ENCODE measurements at places on chromosomes 13 and 19. TPM values are rescaled to one million over a fixed set of nuclear protein-coding genes. Genes with fewer than 3 reads are reported as not detected.

Gene IRGC
- not detected for total RNA-seq

Gene TNFSF13B
- 1.1 TPM for total RNA-seq

Gene ZNF528
- 1.5 TPM for total RNA-seq

Gene C13orf42
- not detected for total RNA-seq

Gene LENG9
- 11.0 TPM for total RNA-seq

Gene PSG6
- not detected for total RNA-seq

Gene CEACAM5
- total RNA-seq = not detected

Gene CGB2
- not detected for total RNA-seq

Gene REEP6
- 4.4 TPM for total RNA-seq

DNA sequence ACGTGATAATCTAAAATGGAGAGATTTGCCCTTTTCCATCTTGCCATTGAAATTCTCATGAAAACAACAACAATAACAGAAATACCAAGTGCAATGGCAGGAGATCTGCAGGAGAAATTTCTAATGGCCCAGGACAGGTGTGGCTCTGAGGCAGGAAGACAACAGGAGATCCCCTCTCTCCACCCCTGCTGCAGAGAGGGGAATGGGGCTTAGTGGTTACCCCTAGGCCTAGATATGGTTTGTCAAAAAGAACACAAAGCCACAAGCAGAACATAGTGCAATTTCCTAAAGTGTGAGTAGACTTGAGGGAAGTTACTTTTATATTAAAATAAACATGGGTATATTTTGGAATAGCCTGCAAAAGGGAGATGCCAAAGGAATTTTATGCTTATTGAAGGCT, 369.5 kb downstream of the KCNRG start:
- DNase-seq = no peak

DNA sequence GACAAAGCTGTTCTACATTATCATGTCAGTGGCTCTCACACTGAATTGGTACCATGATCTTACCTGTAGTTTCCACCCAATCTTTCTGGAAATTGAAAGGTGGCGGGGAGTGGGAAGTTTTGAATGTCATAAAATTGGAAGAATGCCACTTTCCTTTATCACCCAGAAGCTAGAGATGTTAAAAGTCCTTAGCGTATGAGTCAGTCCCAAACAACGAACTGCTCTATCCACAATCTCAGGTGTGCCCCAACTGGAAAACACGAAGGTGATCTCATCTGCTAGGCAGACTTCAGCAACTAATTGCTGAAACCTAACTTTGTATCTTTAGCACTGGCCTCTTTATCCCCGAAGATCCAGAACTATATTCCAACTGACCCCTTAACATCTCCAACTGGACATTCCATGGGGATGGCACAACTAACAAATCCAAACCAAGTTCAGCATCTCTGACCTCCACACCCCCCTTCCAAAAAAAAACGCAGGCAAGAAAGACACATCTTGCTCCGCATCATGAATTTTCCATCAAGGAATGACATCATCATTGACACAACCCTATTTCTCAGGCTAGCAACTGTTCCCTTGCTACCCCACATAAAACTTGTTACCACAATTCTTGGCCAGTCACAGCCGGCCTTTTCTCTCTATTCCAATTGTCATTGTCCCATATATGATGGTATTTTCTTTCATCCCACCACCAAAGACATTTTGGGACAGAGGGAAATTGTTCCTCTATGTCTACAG, 175.4 kb downstream of the KLF12 start:
- DNase-seq = no peak

DNA sequence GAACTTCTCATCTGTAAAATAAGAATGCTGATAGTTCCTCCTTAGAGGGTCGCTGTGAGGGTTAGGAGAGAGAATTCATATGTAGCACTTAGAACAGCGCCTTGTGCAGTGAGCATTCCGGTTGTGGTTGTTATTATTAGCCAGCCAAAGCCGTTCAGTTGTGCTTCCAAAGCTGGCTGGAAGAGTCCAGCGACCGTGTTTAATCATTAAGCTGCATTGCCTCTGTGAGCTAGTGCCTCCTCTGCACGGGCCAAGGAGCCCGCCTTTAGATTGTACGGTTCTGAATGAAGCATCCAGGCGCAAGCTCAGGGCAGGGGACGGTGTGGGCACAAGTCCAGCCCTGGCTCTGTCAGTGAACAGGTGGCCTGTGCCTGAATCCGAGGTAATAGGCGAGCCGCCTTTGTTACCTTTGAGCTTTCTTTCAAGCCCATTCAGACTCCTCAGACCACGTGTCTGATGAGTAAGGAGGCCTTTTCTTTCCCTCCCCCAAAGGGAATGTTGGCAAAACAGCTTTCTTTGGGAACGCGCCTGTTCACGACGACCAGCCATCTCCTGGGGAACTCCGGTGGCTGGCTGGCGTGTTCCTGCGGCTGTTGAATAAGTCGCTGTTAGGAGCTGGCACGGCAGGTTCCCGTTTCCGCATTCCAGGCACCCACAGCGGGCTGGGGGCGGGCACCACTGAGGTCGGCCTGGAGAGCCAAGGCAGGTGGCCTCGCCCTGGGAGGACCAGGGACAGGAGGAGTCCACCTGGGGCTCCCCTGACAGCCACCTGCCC, 25.1 kb downstream of the SIPA1L3 start:
- DNase-seq = no peak

DNA sequence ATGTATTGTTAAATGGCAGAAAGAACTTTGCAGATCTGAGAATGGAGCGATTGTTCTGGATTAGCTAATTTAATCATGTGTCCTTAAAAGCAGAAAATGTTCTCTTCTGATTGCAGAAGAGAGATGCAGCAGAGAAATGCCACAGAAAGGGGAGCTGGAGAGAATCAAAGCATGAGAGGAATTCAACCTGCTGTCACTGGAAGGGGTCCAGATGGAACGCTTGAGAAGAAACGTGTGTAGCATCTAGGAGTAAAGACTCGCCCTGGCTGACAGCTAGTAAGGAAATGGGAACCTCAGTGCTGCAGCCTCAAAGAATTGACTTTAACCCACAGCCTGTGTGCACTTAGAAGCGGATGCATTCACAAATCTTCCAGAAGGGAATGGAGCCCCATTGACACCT, 502.8 kb downstream of the KLF12 start:
- DNase-seq = no peak

DNA sequence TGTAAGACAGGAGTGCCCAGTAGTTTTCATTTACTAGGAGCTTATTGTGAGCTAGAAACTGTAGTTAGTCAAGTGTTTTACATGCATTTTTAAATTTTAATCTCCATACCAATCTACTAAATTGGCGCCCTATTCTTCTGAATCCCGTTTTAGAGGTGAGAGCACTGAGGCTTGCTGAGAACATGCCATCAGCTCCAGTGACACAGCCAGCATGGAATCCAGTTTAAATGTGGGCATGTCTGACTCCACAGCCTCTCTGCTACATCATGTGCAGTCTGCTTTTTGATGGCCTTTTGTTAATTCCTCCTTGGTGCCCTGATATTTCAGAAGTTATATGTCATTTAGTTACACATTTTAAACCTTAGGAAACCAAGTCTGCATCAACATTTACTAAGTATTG, 325.4 kb downstream of the DLEU7 start:
- no peak for DNase-seq

DNA sequence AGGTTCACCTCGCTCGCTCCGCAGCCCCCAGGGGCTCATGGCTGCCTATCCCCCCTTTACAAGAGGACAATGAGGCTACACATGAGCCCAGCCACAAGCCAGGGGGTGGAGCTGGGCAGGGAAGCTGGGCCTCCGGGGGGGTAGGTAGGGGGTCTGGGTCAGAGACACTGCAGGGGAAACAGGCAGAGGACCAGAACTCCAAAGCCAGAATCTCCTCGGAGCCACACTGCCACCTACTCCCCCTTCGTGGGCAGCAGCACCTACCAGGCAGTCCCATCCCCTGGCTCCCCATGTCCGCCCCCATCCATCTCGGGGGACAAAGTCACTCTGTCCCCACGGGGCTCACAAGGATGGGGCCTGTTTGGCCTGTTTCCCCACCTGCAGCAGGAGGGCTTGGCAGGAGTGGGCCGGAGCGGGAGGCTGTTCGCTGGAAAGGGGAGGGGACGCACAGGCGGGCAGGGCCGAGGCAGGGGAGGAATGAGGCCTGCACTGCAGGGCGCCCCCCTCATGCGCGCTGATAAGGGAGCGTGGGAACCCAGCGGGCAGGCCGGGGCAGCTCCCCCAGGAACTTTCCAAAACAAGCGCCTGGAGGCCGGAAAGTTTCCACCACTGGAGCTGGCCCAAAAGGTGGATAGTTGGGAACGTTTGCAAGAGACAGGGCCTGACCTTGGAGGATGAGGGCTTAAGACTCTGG, 545 bp upstream of the ISYNA1 start:
- DNase-seq = no peak

- no peak for DNase-seq
These were observed 650 bp downstream of the DDA1 start for GRCh38 chr19:17309965-17310461.

DNA sequence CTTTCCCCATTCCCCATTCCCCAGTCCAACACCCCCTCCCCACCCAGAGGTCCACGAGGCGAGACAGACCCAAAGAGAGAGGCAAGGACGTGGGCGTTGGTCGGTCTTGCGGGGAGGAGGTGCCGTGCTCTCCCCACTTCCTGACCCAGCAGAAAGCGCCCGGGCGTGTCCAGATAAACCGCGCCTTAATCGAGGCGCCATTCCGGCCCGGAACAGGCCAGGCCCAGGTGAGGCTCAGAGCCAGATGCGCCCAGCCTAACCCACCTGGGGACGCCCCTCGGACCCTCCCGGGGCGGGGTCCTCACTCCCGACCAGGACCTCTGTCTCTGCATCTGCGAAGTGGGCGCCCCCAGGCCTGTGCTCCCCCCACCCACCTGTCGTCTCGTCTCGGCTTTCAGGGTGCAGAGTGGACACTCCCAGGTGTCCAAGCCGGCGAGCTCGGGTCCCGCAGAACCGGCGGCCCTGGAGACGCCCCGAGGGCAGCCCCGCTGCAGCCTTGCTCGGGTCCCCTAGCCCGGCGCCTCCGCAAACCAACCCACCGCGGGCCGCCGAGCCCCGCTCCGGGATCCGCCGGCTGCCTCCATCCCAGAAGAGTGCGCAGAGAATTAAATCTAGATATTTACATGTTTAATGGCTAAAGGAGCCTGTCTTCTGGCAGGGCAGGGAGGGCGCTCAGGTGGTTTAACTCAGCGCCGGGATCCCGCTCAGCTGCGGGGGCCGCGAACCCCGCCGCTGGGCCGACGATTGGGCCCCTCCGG, 5.0 kb upstream of the ONECUT3 start:
- DNase-seq = no peak

DNA sequence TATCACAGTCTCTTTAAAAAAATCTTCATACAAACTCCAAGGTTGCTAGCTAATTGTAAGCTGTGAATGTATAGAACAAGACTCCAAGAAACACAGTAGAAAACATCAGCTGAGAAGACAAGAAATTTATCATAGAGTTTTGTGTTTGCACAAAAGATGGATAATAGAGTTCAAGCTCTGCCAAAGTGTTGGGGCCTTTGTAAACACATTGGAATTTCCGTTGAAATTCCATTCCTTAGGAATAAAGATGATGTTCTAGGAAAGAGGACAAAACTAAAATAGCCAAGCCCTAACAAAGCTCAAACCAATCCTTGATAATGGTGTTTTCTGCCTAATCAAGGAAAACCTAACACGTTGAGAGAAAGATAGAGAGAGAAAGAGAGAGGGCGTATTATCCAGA, 20.6 kb downstream of the LRRC63 start:
- no peak for DNase-seq

DNA sequence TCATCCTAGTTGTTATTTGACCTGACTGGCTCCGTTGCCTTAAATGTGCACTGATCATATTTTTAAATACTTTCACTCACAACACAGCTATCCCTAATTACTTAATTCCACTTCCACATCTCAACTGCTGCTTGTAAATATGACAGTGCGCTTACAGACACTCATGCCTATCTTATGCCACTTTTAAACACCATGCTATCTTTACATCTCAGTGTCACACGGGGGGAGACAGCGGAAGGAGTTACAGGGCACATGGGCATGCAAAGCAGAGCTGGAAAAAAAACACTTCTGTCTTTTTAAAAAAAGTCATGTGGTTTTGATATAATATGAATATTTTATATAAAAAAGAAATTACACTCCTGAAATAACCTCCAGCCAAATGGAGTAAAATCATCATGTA, 44.1 kb downstream of the SMAD9 start:
- DNase-seq = no peak

GRCh38 chr19:47107953-47108746, 5.4 kb downstream of the ZC3H4 start:
- DNase-seq = no peak

GRCh38 chr13:43159026-43159461, 135.7 kb downstream of the DNAJC15 start:
- no peak for DNase-seq

GRCh38 chr13:32845952-32846950, 170.0 kb upstream of the KL start:
- peak; percentile 70 for DNase-seq

GRCh38 chr19:4695224-4695731, 25.1 kb upstream of the MYDGF start:
- DNase-seq = no peak

- DNase-seq = no peak
These were observed 3.9 kb upstream of the PCDH17 start for GRCh38 chr13:57627663-57628062.

GRCh38 chr19:2484178-2484937, 8.4 kb downstream of the GADD45B start:
- DNase-seq = no peak

DNA sequence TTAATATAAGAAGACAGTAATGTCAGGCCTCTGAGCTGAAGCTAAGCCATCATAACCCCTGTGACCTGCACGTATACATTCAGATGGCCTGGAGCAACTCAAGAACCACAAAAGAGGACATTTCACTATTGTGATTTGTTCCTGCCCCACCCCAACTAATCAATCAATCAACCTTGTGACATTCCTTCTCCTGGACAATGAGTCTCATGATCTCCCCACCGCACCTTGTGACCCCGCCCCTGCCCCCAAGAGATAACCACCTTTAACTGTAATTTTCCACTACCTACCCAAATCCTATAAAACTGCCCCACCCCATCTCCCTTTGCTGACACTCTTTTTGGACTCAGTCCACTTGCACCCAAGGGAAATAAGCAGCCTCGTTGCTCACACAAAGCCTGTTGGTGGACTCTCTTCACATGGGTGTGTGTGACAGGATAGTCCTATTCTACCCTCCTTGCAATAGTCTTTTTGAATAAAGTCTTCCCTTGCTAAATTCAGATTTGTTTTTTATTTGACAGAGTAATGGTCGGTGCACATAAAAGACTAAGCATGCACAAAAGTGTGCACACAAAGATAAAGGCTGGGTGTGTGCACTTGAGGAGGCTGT, 14.0 kb downstream of the CD70 start:
- DNase-seq = no peak

- DNase-seq = no peak
These were observed 13.8 kb downstream of the PAK4 start for GRCh38 chr19:39139305-39139874.

DNA sequence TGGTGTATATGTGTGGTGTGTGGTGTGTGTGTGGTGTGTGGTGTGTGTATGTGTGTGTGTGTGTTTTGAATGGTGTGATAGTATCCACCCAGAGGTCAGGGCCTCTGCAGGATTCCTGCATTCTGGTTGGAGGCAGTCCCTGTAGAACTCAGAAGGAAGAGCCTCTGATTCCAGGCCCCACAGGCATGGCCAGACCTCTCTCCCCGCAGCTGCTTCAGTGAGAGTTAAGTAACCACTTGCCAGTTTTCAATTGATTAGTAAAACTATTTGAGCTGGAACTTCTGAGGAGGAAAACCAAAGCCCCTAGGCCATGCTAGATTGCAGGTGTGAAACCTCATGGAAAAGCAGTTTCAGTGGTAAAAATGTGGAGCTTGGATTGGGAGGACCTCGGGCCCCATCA, 2.1 kb downstream of the ATP12A start:
- no peak for DNase-seq
